ENCODE measurements at places on chromosomes 7 and 10.

GRCh38 chr10:6002809-6003510 lies 25.6 kb upstream of the IL15RA start:
- H3K36me3 ChIP-seq = no peaks in the 10 kb centered on the region
- peak; percentile 30 for DNase-seq
- H3K4me1 ChIP-seq = peaks cover 25% of the 10 kb centered on the region
- no peak overlapping the region for H3K4me3 ChIP-seq

DNA sequence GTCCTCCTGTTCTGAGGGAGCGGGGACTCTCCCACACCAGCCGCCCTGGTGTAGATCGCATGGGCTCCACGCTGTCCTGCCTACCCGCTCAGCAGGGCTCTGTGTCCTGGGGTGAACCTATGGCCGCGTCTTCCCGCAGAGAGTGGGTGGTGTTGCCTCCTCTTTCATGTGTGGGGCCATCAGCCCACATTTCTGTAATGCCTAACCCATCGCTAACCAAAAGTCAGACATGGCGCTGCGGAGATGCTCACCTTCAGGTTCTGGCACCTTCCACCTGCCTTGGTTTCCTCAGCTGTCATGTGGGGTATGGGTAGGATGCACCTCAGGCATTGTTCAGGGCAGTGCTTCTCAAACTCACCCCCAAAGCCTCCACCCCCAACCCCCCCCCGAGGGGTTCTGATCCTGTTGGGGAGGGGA lies 50.5 kb upstream of the CAMK2B start:
- no peak overlapping the region for H3K4me3 ChIP-seq
- no peak for DNase-seq

- H3K27ac ChIP-seq = peak overlapping the region; percentile 2
- H3K4me3 ChIP-seq = no peak overlapping the region
- H3K4me1 ChIP-seq = peaks cover 28% of the 10 kb centered on the region
- no peaks in the 10 kb centered on the region for H3K27me3 ChIP-seq
Observed at GRCh38 chr10:79025199-79025832, 43.5 kb upstream of the ZMIZ1 start.

- H3K27me3 ChIP-seq = peaks cover 8% of the 10 kb centered on the region
- peak within 1 kb of the TSS; percentile 99 for H3K27ac ChIP-seq
- peaks cover 44% of the 10 kb centered on the region for H3K36me3 ChIP-seq
Observed at GRCh38 chr7:128455543-128456254, at the start of gene HILPDA. HILPDA (plus strand) TSS chr7:128455878; CDS start chr7:128457269, 1,391 bp downstream.

DNA sequence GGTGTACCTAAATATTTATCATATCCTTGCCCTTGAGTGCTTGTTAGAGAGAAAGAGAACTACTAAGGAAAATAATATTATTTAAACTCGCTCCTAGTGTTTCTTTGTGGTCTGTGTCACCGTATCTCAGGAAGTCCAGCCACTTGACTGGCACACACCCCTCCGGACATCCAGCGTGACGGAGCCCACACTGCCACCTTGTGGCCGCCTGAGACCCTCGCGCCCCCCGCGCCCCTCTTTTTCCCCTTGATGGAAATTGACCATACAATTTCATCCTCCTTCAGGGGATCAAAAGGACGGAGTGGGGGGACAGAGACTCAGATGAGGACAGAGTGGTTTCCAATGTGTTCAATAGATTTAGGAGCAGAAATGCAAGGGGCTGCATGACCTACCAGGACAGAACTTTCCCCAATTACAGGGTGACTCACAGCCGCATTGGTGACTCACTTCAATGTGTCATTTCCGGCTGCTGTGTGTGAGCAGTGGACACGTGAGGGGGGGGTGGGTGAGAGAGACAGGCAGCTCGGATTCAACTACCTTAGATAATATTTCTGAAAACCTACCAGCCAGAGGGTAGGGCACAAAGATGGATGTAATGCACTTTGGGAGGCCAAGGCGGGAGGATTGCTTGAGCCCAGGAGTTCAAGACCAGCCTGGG lies 11.4 kb downstream of the SERPINE1 start:
- H3K4me1 ChIP-seq = peaks cover 58% of the 10 kb centered on the region
- no peaks in the 10 kb centered on the region for H3K36me3 ChIP-seq
- peak overlapping the region; percentile 43 for H3K4me3 ChIP-seq
- no peak overlapping the region for H3K27ac ChIP-seq
- peaks cover 7% of the 10 kb centered on the region for H3K27me3 ChIP-seq

DNA sequence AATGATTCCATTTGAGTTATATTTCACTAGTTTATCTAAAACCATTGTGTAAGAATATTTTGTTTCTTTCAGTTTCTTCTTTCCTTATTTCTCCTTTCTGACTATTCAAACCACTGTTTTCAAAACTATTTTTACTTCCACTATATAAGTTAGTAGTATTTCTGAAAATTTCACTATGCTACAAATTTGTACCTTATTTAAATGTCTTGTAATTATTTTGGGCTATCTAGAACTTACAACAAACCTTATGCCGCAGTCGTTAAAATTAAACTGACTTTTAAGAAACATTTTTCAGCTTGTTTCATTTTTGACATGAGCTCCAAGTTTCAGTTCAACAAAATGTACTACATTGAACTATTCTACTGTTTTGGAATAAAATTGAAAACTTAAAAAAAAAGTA lies 1.8 kb downstream of the TFEC start:
- no peak overlapping the region for H3K27ac ChIP-seq
- no peaks in the 10 kb centered on the region for H3K4me1 ChIP-seq
- H3K36me3 ChIP-seq = no peaks in the 10 kb centered on the region
- no peak overlapping the region for H3K4me3 ChIP-seq
- H3K27me3 ChIP-seq = peaks cover 13% of the 10 kb centered on the region

DNA sequence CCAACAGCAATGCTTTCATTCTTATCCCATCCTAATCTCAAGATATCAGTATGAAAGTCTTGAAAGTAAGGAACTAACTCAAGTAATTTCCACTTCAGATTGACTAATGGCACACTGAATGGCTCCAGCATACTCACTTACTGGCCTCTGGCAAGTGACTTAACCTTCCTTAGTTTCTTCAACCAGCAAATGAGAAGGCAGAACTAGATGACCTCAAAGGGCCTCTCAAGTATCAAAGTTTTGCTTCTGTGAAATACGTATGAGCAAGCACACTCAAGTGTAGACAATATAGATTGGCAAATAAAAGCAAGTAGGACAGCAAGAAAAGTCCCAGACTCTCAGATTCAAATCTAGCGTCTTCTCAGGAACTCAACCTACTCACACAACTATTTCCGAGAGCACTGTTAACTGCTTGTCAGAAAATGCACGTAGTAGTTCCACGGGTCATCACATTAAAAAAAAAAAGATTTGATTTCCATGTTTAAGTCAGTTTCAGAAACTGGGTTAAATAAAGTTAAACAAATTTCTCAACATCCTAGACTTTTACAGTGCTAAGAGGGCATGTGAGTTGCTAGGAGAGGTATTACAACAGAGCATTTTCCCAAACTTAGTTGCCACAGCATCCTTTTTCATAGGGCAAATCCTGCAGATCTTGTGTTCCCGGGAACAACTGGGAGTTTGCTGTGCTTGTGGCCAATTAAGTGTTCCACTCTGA lies 276.9 kb upstream of the KLF14 start:
- peaks cover 13% of the 10 kb centered on the region for H3K36me3 ChIP-seq
- peak overlapping the region; percentile 96 for H3K27ac ChIP-seq
- peaks cover 96% of the 10 kb centered on the region for H3K4me1 ChIP-seq
- H3K27me3 ChIP-seq = no peaks in the 10 kb centered on the region

DNA sequence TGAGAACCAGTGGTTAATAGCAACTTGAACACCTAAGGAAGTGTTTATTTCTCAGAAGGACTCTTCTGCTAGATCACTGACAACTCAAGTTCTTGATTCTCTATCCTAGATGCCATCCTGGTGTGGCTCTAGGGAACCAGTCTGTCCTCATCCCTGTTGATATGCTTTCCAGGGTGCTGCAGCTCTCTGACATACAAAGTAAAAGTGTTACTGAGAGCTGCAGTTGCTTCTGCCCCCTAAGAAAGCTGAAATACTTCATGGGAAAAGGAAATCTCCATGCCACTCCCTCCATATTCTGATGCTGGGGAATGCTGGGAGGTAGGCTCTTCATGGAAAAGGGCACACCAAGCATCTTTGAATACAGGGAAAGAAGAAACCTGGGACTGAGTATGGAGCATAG lies 168.1 kb downstream of the KLF6 start:
- no peaks in the 10 kb centered on the region for H3K27me3 ChIP-seq
- peaks cover 3% of the 10 kb centered on the region for H3K4me1 ChIP-seq
- no peak for DNase-seq
- H3K4me3 ChIP-seq = no peak overlapping the region
- H3K27ac ChIP-seq = no peak overlapping the region

GRCh38 chr10:118763202-118763988 lies 8.6 kb upstream of the CACUL1 start:
- H3K4me1 ChIP-seq = no peaks in the 10 kb centered on the region
- no peaks in the 10 kb centered on the region for H3K36me3 ChIP-seq
- H3K27me3 ChIP-seq = no peaks in the 10 kb centered on the region
- no peak overlapping the region for H3K4me3 ChIP-seq
- no peak for DNase-seq
- H3K27ac ChIP-seq = no peak overlapping the region

GRCh38 chr7:75066521-75066920 lies 7.1 kb downstream of the RCC1L start:
- H3K4me3 ChIP-seq = no peak overlapping the region
- H3K27me3 ChIP-seq = no peaks in the 10 kb centered on the region
- H3K27ac ChIP-seq = no peak overlapping the region
- DNase-seq = no peak

DNA sequence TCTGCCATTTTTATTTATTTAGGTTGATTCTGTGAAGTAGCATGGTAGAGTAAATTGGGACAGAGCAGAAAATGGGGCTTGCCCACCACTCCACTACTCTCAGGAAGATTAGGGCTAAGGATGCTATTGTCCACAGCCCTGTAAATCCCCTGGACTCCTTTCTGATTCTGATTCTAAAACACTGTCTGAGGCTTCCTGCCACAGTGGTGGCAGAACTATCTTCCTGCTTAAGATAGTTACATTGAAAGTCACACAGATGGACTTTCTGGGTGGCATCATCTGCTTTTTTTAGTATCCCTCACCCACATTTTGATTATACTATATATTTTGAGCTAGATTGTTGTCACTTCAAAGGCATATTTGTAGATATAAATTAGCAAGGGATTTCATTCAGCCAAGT lies 50.0 kb downstream of the SPAM1 start:
- no peaks in the 10 kb centered on the region for H3K4me1 ChIP-seq
- H3K27ac ChIP-seq = no peak overlapping the region
- no peak for DNase-seq
- H3K27me3 ChIP-seq = no peaks in the 10 kb centered on the region

- H3K4me1 ChIP-seq = no peaks in the 10 kb centered on the region
- no peak overlapping the region for H3K4me3 ChIP-seq
- peaks cover 2% of the 10 kb centered on the region for H3K27me3 ChIP-seq
- H3K36me3 ChIP-seq = no peaks in the 10 kb centered on the region
Observed at GRCh38 chr10:126598009-126598408, 72.5 kb downstream of the C10orf90 start.

- H3K4me3 ChIP-seq = no peak overlapping the region
- peaks cover 16% of the 10 kb centered on the region for H3K36me3 ChIP-seq
- no peaks in the 10 kb centered on the region for H3K27me3 ChIP-seq
- no peak for DNase-seq
- peaks cover 3% of the 10 kb centered on the region for H3K4me1 ChIP-seq
- H3K27ac ChIP-seq = no peak overlapping the region
Observed at GRCh38 chr10:7932301-7933036, 114.2 kb downstream of the TAF3 start.

- peaks cover 13% of the 10 kb centered on the region for H3K27me3 ChIP-seq
- no peak overlapping the region for H3K4me3 ChIP-seq
- H3K36me3 ChIP-seq = no peaks in the 10 kb centered on the region
- peak; percentile 64 for DNase-seq
- no peak overlapping the region for H3K27ac ChIP-seq
- no peaks in the 10 kb centered on the region for H3K4me1 ChIP-seq
Observed at GRCh38 chr7:132049462-132050304, 493.3 kb upstream of the PODXL start.

DNA sequence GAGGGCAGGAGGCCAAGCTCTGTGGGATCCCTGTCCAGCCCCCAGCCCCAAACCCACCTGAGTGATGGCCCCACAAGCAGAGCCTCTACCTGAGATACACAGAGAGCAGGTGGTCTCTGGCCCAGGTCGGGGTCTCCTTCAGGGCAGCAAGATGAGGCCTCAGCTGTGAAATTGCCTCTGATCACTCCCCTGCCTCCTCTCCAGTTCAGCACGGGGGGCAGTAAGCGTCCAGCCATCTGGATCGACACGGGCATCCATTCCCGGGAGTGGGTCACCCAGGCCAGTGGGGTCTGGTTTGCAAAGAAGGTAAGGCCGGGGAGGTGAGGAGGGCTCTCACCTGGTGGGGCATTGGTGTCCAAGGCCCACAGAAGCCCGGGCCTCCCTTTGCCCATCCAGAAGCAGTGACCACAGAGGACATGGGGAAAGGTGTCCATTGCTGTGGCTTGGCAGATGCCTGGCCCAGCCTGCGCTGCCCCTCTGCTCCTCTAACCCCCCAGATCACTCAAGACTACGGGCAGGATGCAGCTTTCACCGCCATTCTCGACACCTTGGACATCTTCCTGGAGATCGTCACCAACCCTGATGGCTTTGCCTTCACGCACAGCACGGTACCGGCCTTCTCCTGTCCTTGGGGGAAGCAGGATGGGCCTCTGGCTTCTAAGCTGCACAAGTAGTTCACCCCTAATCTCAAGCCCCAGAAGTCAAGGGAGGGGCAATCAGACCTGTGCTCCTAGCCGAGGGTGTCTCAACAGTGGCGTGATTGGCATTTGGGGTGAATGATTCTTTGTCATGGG lies 3.1 kb downstream of the CPA1 start:
- H3K4me3 ChIP-seq = no peak overlapping the region
- DNase-seq = no peak
- H3K27me3 ChIP-seq = no peaks in the 10 kb centered on the region
- no peak overlapping the region for H3K27ac ChIP-seq
- no peaks in the 10 kb centered on the region for H3K36me3 ChIP-seq

DNA sequence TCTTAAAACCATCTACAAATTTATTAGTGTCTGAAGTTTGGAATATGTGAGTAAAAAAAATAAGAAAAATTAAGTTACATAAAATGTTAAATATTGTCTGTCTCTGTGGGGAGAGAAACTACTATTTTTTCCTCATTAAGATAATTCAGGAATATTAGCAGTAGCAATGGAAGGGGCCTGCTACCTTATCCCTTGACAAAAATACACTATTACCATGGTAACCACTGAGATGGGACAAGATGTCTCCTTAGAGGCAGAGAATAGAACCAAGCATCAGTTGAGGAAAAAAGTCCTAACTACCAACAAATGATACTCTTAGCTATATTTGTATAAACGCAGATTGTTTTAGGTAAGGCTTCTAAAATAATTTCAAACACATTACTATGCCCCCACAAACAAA lies 150.7 kb upstream of the LSM8 start:
- H3K36me3 ChIP-seq = no peaks in the 10 kb centered on the region
- H3K4me1 ChIP-seq = no peaks in the 10 kb centered on the region
- peaks cover 4% of the 10 kb centered on the region for H3K27me3 ChIP-seq
- no peak overlapping the region for H3K27ac ChIP-seq

DNA sequence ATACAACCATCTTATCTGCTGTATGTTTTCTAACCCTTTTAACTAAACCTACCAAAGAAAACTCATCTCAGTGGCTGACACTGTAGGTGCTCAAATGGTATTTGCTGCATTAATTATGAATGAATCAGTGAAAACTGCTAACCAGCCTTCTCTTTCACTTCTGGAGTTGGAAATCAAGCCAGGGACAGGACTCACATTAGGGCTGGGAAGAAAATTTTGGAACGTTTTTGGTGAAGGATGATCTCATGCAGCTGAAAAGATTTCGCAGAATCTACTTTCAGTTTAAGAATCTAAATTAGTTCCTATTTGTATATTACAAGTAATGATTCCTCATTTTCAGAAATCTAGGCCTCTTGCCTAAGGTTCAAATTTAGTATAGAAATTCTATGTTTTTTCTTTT lies 12.9 kb downstream of the MTPN start:
- H3K4me1 ChIP-seq = peaks cover 70% of the 10 kb centered on the region
- H3K36me3 ChIP-seq = peaks cover 23% of the 10 kb centered on the region
- H3K4me3 ChIP-seq = no peak overlapping the region
- no peak for DNase-seq

All from activated CD4-positive, alpha-beta T cell treated with anti-CD3 and anti-CD28 coated beads for 36 hours (primary cell).